NCI-H460 (cell line): ENCODE measurements at places on chromosomes 6 and 20. TPM values are rescaled to one million over a fixed set of nuclear protein-coding genes. Genes with fewer than 3 reads are reported as not detected.

Gene SIRPB1
- 0.05 and 0.20 TPM in 2 replicates for total RNA-seq

Gene WFDC12
- total RNA-seq = not detected in 2 replicates

Gene LAMA5
- total RNA-seq = 169 and 171 TPM in 2 replicates

Gene HUS1B
- total RNA-seq = 0.45 and 0.75 TPM in 2 replicates

Gene MCHR2
- not detected in 2 replicates for total RNA-seq

Gene ABHD16B
- total RNA-seq = not detected in 2 replicates

Gene OVOL2
- not detected in 2 replicates for total RNA-seq

Gene SMOC2
- not detected in 2 replicates for total RNA-seq

Gene FRMD1
- not detected in 2 replicates for total RNA-seq

Gene PLEKHG1
- 0.06 and 0.15 TPM in 2 replicates for total RNA-seq

Gene CST4
- 0.42 TPM in 1 of 2 replicates, not detected in the other for total RNA-seq

Gene CRISP3
- total RNA-seq = not detected in 2 replicates

Gene PEX3
- 16.9 and 17.9 TPM in 2 replicates for total RNA-seq

Gene THBS2
- not detected in 2 replicates for total RNA-seq

Gene PPP1R3G
- total RNA-seq = 0.22 and 0.40 TPM in 2 replicates

Gene TGM3
- 0.10 and 0.20 TPM in 2 replicates for total RNA-seq

Gene CASS4
- 0.05 TPM in 1 of 2 replicates, not detected in the other for total RNA-seq

Gene MDFI
- total RNA-seq = 0.52 and 2.1 TPM in 2 replicates

Gene FAM209B
- not detected in 2 replicates for total RNA-seq

Gene TINAG
- not detected in 2 replicates for total RNA-seq

Gene COX4I2
- not detected in 2 replicates for total RNA-seq

Gene HLA-DQB2
- not detected in 2 replicates for total RNA-seq

Gene BEND3
- total RNA-seq = 3.0 TPM in 2 replicates

Gene KIF25
- total RNA-seq = not detected in 2 replicates

Gene SLC22A7
- not detected in 2 replicates for total RNA-seq

Gene HIVEP2
- total RNA-seq = 2.3 and 2.7 TPM in 2 replicates

Gene TXLNB
- not detected in 2 replicates for total RNA-seq

Gene CBFA2T2
- total RNA-seq = 4.2 and 5.5 TPM in 2 replicates

Gene DBNDD2
- 16.6 and 17.4 TPM in 2 replicates for total RNA-seq

Gene DEK
- 141 and 150 TPM in 2 replicates for total RNA-seq

Gene CLPSL2
- total RNA-seq = not detected in 2 replicates

Gene SPATS1
- total RNA-seq = not detected in 2 replicates

Gene TRIM10
- total RNA-seq = not detected in 2 replicates

Gene TMEM14B
- 109 and 121 TPM in 2 replicates for total RNA-seq

Gene FBXO5
- 23.7 and 27.0 TPM in 2 replicates for total RNA-seq

Gene NMBR
- not detected in 2 replicates for total RNA-seq

Gene CD93
- not detected in 2 replicates for total RNA-seq

Gene POM121L2
- total RNA-seq = not detected in 2 replicates

Gene KCNQ2
- total RNA-seq = 0.17 TPM in 1 of 2 replicates, not detected in the other

Gene ULBP2
- 3.8 and 4.5 TPM in 2 replicates for total RNA-seq

Gene MUC22
- total RNA-seq = not detected in 2 replicates

Gene MMS22L
- 13.4 and 13.9 TPM in 2 replicates for total RNA-seq

Gene SEC23B
- 129 and 133 TPM in 2 replicates for total RNA-seq

Gene GMPR
- total RNA-seq = 0.47 TPM in 1 of 2 replicates, not detected in the other
